Cerebellar nuclear complex (tissue), 1 donor: ENCODE measurements at places on chromosomes 7 and 10.

DNA sequence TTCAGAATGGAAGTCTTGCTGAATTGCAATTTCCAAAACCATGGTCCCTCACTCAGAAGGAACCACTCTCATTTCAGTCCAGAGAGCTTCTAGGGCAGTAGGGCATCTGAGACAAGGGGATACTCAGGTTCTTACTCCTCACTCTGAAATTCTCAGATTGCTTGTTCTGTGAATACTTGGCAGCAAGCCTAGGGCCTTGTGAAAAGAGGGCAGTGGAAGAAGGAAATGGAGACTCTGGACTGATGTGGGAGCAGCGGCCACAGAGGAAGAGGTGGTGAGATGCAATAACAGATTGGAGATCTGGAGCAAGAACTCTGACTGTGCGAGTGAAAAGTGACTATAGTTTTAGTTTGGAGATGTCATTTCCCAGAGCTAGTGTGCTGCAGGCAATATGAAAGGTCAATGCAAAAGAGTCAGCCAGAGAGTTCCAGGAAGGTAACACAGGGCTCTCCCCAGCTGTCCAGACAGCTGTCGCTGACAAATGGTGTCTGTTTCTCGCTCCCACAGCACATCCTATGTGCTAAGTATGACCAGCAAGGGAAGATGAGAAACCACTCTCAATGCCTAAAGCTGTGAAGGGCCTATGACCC is 291.6 kb upstream of the KIAA1217 start:
- DNase-seq, result no peak

GRCh38 chr7:20352573-20353306 is 22.0 kb downstream of the ITGB8 start:
- no peak for DNase-seq

- DNase-seq, result no peak
Observed at GRCh38 chr10:52782554-52782953, 10.0 kb upstream of the MBL2 start.

DNA sequence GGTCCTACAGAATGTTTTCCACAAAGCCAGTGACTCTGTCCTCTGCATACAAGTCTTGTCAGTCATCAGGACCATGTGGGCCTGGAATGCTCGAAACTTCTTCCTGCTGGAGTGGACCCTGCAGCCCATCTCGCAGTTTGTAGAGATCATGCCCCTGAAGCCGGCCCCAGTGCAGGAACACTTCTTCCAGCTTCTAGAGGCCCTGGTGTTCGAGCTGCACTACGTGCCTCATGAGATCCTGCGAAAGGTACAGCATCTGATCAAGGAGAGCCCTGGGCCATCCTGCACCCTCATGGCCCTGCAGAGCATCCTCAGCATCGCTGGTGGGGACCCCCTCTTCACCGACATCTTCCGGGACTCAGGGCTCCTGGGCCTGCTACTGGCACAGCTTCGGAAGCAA is 46.5 kb downstream of the WDFY4 start:
- no peak for DNase-seq

GRCh38 chr10:77649333-77650331 is 12.0 kb upstream of the KCNMA1 start:
- DNase-seq, result no peak

GRCh38 chr10:75651417-75651816 is 220.0 kb downstream of the LRMDA start:
- no peak for DNase-seq

- DNase-seq, result no peak
Observed at GRCh38 chr10:125549653-125550052, 133.3 kb downstream of the TEX36 start.

GRCh38 chr10:109972372-109973001 is 35.3 kb upstream of the ADD3 start:
- no peak for DNase-seq

DNA sequence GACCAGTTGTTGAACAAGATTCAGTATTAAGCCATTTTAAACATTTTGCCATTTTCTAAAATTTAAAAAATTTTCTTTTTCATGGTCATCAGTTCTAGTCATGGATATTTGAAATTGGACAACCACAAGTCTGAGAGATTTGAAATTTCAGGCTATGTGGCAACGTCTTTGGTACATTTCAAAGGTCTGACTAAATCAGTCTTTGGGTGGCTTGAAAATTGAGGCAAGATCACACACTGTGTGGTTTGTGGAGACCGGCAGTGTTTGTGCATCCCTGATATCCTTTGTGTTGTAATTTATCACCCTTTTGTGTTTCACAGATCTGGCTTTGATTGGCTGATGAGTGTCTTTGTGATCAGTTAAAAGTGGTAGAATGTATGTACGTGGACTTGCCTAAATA is 35.7 kb downstream of the CCAR1 start:
- no peak for DNase-seq

DNA sequence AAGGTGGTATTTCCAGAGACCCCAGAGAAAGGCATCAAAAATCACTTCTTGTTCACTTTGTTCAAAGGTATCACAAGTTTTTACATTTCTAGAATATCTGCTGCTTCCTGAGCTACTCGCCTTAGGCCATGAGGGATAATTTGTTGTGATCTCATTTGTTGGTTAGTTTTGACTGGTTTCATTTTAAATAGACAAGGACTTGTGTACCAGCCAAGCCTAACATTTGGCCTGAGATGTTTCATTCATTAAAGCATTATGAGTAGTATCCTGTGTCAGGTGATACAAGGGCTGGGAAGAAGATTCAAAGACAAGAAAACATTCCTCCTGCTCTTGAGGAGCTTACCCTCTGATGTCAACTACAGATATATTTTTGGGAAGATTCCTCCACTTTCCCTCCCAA is 170.3 kb upstream of the FAM171A1 start:
- no peak for DNase-seq

DNA sequence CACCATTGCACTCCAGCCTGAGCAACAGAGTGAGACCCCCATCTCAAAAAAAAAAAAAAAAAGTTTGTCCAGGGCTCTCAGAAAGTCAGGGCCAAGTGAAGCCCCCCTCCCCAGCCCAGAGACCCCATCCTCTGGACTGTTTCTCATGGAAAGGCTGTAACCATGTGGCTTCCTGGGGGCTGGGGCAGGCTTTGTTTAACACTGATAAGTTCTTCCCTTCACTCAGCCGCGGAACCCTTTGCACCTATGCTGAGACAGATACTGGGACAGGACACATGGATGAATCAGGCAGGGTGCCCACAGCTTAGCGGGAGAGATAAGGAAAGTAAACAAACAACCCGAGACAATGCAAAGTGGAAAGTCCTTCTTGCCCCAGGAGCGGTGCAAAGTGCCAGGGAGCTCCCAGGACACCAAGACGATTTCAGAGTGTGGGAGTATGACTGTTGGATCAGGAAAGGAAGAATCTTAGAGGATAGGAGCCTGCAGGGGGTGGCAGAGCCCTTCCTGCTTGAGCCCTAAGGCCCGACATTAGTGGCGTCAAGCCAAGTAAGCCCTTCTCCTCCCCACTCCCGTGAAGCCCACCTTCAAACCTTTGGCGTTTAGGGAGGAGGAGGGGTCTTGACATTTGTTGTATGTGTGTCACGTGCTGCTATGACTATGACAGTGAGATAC is 11.6 kb downstream of the MLXIPL start:
- DNase-seq, result no peak

- DNase-seq, result no peak
Observed at GRCh38 chr7:24141874-24142509, 142.0 kb upstream of the NPY start.

DNA sequence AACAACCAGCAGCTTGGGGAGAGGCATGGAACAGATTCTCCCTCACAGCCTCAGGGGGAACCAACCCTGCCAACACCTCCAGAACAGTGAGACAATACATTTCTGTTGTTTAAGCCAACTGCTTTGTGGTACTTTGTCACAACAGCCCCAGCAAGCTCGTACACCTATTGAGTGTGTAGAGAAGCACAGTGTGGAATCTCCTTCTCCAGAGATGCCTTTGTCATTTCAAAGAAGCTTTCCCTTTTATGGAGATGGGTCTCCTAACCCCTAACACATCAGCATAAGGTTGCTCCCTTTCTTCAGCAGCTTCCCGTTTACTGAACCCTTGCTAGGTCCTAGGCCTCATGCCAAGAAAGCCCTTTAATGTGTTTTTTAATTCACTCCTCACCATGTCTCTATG is 60.7 kb upstream of the AGK start:
- no peak for DNase-seq

DNA sequence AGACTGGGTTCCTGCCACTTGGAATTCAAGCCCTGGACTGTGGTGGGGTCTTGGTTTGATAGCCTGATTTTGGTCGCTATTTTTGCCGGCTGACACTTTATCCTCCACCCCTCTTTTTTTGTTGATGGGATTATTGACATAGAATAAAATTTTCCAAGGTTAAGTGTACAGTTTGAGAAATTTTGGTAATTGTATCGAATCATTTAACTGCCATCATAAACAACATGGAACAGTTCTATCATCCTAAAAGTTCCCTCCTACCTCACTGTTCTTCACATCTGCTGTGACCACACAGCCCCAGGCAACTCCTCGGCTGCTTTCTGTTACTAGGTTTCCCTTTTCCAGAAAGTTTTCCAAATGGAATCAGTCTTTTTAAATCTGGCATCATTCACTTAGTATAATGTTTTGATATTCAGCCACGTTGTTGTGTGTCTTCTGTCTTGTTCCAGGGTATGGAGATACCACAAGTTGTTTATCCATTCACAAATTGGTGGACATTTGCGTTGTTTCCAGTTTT is 50.6 kb upstream of the STEAP1B start:
- DNase-seq, result no peak
